ENCODE measurements at places on chromosomes 13 and 19.

DNA sequence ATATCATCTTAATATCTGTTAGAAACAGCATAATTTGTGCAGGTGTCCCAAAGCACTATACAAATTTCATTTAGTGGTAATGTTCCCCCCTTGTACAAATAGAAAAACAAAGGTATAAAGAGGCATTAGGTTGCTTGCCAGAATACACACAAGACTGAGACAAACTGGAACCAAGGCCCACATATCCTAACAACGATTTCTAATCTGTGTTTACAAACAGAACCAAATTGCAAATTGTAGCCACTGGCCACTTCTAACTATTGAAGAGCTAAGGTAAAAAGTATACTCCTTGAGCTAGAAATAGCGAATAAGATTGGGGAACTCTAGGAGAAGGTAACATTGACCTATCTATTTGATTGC is 526.1 kb downstream of the KLF12 start:
- no peak for DNase-seq

GRCh38 chr13:59747529-59747928 is 416.2 kb downstream of the DIAPH3 start:
- no peak for DNase-seq

- no peak for DNase-seq
Measured at GRCh38 chr19:8108560-8109445, 40.6 kb downstream of the FBN3 start.

DNA sequence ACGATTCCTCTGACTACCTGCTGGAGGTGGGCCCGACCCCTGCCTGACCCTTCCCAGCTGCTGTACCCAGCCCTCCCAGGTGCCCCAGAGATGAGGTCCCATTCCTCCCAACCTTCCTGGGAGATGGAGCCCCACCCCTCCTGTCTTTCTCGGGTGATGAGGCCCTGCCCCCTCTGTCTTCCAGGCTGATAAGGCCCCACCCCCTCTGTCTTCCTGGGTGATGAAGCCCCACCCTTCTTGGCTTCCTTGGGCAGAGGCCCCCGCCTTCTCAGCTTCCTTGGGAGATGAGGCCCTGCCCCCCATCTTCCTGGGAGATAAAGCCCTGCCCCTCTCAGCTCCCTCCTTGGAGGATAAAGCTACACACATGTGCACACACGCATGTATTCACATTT is 47.9 kb downstream of the CERS4 start:
- no peak for DNase-seq

DNA sequence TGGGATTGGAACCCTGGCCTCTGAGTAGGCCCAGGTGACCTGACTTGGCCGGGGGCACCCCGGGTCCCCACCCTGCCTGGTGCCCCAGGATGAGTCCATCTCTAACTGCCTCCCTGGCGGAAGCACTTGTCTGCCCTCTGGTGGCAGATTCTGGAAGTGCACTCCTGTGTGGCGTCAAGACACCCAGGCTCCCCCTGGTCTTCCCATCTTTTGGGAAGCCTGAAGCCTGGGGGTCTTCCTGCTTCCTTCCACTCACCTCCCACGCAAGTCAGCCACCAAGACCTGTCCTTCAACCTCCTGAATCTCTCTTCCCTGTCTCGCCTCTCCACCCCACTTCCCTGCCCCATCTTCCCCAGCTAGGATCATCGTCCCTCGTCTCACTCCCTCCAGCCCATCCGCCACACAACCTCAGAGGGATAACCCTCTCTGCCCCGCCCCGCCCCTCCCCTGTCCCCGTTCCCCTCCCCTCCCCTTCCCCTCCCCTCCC is 7.4 kb downstream of the RABAC1 start:
- no peak for DNase-seq

- DNase-seq = no peak
Measured at GRCh38 chr19:23313196-23313595, 63.0 kb upstream of the ZNF724 start.

DNA sequence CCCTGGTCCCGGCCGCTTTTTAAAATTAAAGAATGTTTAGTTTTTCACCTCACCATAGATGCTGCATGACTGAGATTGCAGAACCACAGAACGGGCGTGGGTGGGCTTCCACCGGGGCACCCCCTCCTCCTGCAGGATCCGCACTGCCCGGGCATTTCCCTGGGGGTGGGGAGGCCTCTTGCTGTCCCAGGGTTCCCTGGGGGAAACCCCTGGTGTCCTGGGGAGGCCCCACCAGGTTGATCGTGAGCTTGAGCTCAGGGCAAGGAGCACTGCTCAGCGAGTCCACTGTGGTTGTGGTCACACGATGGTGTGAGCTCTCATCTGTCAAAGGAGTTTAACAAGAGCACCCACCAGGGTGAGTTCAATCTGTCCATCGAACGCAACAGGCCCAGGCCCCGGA is 11.4 kb upstream of the TCF3 start:
- DNase-seq = no peak

- no peak for DNase-seq
Measured at GRCh38 chr13:49220856-49221589, 885 bp downstream of the MLNR start.

DNA sequence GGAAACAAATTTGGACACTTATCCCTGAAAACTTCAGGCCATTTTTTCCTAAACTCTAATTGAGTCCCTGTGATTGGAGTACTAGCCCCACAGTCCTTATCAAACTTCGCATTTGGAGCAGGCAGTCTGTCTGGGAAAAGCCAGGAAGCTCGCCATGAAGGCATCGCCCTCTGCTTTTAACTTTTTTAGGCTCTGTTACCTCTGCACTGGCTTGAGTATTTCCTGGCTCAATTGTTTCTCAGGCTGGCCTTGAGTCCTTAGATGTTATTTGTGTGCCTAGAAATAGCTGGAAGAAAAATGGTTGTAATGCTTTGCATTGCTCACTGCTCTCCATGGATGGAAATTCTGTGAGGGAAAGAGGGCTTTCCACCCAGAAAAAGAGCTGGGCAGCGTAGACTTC is 24.2 kb downstream of the ACTN4 start:
- DNase-seq = no peak

- DNase-seq = no peak
Measured at GRCh38 chr19:40144947-40145748, 46.1 kb upstream of the MAP3K10 start.

DNA sequence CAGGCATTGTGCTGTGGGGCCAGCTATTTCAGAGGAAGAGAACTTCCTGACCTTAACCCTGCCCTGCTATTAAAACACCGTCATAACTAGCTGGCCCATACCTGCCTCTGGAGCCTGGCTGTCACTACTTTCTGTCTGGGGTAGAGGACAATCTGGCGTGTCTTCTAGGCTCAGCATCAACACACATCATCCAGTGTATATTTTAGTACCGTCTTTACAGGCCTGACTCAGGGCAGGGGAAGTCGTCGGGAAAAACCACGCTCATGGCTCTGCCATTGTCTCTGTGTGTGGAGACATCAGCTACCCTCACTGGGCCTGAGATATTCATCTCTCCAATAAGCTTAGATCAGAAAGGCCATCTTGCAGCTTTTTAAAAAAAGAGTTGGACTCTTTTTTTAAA is 151.1 kb downstream of the KATNAL1 start:
- no peak for DNase-seq

- DNase-seq = no peak
Measured at GRCh38 chr19:57071444-57071843, 48.3 kb upstream of the USP29 start.

GRCh38 chr13:28820099-28821051 is at the start of gene MTUS2:
Gene MTUS2 (plus strand): TSS chr13:28820339.
- DNase-seq = no peak

DNA sequence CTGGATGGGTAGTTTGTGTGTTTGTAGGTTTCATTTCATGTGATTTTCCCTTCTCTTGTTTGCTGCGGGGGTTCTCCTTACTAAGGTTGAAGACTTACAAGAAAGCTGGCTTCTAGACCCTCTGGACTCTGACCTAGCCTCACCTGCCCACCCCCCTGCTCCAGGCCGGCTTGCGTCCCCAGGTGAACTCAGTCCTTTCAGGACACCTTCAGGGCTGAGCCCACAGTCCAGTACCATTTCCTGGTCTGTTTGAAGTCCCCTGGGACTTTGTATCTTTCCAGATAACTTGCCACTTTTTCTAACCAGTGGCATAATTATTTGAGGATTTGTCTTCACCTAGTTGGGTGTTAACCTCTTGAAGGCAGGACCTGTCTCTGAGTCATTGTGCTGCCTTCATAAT is 51.3 kb upstream of the MCF2L start:
- no peak for DNase-seq

DNA sequence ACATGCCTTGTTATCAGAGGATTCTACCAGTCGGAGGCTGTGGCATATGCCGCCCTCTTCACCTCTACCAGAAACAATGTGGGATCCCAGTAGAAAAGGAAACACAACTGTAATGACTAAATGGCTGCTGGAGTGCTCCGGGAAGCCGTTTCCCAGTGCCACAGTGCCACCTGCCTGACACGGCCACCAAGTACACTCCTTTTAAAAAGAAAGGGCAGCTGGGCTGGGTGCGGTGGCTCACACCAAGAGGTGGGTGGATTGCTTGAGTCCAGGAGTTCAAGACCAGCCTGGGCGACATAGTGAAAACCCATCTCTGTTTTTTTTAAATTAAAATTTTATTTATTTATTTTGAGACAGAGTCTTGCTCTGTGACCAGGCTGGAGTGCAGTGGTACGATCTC is 67.3 kb downstream of the TRPM4 start:
- peak; percentile 40 for DNase-seq

GRCh38 chr19:19304186-19304965 is 15.9 kb downstream of the SUGP1 start:
- DNase-seq = no peak

GRCh38 chr19:32232449-32232848 is 113.0 kb upstream of the ZNF507 start:
- no peak for DNase-seq

DNA sequence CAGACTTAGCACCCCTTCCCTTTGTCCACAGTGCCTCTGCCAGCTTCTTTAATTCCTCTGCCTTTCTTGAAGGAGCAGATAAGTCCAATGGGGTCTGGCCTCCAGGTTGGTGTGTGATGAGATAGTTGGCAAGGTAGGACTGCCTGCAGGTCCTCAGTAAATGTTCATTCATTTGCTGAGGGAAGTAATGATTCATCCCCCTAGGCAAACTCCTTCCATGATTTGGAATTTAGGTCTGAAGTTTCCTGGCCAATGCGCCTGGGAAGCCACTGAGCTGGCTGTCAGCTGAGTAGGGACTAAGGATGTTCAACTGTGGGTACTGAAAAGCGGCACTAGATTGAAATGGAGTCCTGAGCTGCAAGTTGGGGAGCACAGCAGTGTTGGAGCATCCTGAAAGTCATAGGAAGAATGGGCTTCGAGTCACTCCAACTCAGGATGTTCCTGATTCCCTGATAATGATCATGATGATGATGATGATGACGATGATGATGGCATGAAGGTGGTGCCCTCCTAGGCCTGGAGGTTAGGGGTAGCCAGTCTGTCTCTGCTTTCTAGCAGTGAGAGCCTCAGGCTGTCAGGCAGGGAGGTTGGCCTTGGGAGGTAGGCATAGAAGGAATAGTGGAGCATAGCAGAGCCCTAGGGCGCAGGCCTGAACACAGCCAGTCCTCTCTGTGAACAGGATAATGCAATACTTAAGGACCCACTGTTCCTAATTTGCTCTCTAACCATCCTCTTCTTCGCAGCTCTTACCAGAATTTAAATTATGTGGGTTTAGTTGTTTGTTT is 44.7 kb downstream of the COL4A2 start:
- DNase-seq = no peak
